ENCODE measurements at places on chromosomes 2 and 18. TPM values are rescaled to one million over a fixed set of nuclear protein-coding genes. Genes with fewer than 3 reads are reported as not detected.

ACMSD gene
- not detected for total RNA-seq

- DNase-seq = no peak
These were observed 265.9 kb downstream of the TFCP2L1 start for GRCh38 chr2:121019071-121019470.

KCNG2 gene
- total RNA-seq = 0.88 TPM

DNA sequence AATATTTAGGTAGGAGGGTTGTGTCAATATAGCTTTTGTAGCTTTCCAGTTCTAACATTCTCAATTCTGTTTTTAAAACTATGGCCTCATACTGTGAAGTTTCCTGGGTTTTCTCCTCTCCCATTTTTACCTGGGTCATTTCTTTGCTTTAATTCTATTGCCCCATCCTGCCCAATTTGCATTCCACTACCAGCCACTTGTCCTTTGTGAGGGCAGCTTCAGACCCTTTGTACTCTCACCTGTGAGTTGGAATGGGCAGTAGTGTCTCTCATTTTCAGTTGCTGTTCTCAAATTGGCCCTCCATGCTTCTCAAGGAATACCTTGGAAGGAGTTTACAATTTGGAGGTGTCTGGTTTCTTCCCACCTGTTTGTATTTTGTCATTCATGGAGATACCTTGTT is 108.4 kb downstream of the CAMKMT start:
- no peak for DNase-seq

- DNase-seq = no peak
These were observed 15.2 kb downstream of the SMAD2 start for GRCh38 chr18:47915229-47915628.

DNA sequence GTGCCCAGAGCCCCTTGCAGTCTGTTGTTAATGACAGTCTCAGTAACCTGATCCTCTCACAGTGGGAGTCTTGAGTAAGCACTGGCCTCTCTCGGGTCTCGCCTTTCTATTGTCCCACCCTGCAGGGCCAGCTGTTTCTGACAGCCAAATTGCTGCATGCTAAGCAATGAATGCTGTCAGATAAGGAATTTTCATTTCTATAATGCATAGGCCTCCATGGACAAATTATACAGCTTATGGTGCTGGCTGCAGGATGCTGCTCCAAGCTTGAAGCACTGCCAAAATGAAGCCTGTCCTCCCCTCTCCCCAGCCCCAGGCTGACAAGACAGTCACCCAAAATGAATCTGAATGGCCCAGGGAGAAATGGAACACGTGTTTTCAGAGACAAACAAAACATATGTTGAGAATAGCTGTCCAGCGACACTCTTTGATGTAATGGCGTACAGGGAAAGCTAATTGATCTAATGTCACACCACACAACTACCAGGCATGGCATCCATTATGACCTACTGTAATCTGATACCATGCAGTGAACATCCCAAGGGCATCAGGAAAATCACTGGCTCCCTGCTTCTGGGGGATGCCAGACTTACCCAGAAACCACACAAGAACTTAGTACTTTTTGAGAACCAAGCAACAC is 36.8 kb downstream of the ACVR1 start:
- no peak for DNase-seq

AQP12B gene
- 0.95 TPM for total RNA-seq

DNA sequence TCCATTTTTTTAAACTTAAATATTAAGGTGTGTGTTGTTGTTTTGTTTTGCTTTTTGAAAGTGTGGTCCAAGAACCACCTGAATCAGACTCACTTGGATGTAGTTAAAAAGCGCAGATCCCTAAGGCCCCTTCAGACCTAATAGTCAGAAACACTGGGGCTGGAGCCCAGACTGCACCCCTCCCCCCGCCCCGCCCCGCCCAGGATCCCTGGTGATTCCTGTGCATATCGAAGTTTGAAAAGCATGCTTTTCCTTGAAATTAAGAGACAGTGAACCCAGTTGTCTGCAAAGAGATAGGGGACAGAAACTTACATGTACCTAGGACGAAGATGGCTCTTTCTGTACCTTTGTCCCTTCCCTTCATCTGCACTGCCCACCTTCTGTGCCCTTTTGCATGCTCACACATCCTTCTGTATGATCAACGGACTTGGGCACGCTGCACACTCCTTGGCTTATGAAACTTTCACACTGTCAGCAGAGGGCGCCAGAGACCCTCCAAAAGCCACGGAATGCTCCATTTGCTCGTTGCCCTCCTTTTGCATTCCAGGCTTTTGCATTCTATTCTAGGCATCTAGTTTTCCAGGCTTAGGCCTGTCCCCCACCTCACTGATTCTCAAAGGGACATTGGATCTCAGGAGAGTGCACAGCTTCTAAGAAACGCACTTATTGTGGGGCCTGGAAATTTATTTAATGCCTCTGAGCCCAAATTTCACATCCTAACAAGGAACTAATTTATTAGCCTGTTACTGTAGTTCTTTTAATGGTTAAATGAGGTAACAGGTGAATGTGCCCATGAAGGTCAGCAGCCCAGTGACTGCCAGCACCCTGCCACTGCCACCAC is 32.8 kb upstream of the SLC14A1 start:
- DNase-seq = peak; percentile 87

Measured in spleen (tissue), 13 donors.